ENCODE measurements at places on chromosomes 6 and 20.

DNA sequence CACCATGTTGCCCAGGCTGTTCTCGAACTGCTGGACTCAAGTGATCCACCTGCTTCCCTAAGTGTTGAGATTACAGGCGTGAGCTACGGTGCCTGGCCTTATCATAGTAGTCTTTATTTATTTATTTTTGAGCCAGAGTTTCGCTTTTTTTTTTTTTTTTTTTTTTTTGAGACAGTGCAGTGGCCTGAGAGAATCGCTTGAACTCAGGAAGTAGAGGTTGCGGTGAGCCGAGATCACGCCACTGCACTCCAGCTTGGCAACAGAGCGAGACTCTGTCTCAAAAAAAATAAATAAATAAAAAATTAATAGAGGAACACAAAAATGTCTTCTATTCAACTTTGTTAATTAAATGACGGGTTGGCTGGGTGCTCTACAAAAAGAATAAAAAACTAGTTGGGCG, 12.9 kb downstream of the MAPRE1 start:
- DNase-seq: no peak

- DNase-seq: no peak
These were observed 542 bp upstream of the AFG1L start for GRCh38 chr6:108294297-108294726.

DNA sequence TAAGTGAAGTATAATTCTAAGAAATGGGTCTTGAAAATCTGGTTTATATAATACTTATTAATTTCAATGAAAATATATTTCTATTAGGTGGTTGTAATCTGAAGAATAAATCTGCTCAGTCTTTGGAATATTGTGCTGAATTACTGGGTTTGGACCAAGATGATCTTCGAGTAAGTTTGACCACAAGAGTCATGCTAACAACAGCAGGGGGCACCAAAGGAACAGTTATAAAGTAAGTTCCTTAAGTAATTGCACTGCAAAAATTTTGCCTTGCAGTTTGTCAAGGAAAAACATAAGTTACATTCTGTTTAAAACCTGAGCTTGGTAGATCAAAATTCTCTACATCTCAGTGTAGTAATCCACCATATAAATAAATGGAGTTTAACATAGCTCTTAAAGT, 106.0 kb downstream of the MYO6 start:
- DNase-seq: peak; percentile 63

GRCh38 chr6:26494117-26494516, 6.0 kb upstream of the BTN1A1 start:
- DNase-seq: no peak

GRCh38 chr6:44333942-44334341, 8.5 kb upstream of the SPATS1 start:
- DNase-seq: no peak

DNA sequence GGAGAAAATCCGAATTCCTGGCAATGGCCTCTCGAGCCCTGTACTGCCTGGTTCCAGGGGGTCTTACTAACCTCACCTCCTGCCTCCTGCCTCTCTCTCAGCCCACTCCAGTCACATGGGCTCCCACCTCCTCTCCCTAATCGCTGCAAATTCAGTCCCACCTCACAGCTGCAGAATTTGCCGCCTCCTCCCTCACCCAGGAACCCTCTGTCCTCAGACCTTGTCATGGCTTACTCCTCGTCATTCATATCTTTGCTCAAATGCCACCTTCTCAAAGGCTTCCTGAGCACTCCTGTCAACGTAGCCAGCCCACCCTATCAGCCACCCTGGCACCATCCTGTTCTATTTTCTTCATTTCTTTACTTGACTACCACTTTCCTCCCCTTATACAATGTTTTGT, 89.0 kb downstream of the SLC2A10 start:
- DNase-seq: no peak

DNA sequence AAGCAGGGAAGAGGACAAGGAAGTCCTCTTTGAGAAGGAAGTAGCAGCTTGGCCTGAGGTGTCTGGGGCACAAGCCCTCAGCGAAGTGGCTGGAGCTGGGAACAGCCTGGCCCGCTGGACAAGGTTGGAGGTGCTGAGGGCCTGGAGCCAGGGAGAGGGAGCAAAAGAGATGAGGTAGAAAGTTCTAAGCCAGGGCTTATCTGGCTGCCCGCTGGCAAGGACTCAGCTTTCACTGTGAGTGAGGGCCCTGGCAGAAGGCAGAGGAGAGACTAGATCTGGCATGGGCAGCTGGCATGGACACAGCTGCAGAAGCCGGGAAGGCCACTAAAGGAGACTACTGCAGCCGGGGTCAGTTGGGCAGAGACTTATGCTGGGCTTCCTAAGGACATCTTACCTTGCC, 21.8 kb upstream of the PCMTD2 start:
- no peak for DNase-seq

- no peak for DNase-seq
These were observed 30.1 kb upstream of the MAFB start for GRCh38 chr20:40718982-40719729.

DNA sequence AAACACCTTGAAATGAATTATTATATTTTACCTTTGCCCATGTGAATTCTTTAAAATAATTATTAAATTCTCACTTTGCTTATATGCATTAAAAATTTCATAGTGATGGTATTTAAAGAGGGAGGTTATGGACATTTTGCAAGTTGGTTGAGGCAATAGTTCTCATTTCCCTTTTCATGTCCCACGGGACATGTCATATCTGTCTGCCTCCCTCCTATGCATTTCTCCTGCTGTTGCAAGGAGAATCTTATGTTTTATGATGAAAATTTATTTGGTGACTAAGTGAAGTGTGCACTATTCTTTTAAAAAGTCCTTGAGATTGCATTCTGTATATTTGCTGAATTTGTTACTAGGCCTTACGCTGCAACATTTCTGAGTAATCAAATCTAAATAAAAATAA, 67.2 kb downstream of the UTRN start:
- no peak for DNase-seq

GRCh38 chr6:72657407-72658197, 35.7 kb downstream of the KCNQ5 start:
- peak; percentile 62 for DNase-seq

DNA sequence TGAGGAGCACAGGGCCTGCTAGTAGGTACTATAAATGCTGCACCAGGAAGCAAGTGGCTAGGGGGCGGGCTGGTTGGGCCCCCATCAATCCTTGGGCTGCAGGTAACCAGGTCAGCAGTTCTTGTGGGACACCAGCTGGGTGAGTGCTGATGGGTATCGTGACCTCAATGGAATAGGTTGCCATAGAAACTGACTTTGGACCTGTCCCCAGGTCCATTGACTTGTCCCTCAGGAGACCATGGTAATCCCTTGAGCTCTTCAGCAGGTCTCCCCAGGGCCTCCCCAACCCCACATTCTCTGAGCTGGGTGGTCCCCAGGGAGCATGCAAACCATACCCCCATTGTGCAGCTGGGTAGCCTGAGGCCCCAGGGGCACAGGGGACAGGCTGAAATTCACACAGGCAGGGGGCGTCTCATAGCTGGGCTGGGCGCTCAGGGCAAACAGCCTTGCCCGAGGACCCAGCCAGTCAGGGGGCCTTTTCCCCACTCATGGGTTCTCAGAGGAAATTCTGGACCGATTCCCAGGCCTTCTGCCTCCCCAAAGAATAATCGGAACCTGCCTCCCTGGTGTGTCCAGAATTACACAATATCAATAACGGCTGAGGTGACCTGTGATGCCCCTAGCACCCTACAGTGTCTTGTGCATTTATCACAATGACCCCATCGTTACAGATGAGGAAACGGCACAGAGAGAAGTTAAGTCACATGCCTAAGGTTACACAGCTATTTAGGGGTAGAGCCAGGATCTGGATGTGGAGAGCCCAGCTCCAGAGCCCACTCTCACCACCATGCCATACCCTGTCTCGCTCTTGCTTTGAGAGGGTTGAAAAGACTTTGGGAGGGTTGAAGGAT, 35.9 kb downstream of the SRC start:
- no peak for DNase-seq

DNA sequence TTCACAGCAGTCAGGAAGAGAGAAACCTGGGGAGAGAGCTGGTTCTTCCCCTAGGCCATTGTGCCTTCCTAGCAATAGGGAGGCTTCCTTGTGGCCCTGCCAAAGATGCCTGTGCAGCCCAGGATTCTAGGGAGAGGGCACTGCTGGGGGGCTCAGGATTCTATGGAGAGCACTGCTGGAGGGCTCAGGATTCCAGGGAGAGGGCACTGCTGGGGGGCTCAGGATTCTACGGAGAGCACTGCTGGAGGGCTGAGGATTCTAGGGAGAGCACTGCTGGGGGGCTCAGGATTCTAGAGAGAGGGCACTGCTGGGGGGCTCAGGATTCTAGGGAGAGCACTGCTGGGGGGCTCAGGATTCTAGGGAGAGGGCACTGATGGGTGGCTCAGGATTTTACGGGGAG, 25.8 kb downstream of the EDN3 start:
- no peak for DNase-seq

DNA sequence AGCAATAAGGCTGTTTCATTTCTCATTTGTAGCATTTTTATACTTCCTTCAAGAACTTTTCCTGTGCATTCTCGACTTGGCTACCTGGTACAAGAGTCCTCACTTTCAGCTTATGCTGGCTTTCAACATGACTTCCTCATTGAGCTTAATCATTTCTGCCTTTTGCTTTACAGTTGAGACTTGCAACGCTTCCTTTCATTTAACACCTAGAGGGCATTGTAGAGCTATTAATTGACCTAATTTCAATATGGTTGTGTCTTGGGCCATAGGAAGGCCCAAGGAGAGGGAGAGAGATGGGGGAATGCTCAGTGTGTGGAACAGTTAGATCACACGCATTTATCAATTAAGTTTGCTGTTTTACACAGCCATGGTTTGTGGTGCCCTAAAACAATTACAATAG, 37.2 kb downstream of the SLC22A2 start:
- DNase-seq: peak; percentile 11

DNA sequence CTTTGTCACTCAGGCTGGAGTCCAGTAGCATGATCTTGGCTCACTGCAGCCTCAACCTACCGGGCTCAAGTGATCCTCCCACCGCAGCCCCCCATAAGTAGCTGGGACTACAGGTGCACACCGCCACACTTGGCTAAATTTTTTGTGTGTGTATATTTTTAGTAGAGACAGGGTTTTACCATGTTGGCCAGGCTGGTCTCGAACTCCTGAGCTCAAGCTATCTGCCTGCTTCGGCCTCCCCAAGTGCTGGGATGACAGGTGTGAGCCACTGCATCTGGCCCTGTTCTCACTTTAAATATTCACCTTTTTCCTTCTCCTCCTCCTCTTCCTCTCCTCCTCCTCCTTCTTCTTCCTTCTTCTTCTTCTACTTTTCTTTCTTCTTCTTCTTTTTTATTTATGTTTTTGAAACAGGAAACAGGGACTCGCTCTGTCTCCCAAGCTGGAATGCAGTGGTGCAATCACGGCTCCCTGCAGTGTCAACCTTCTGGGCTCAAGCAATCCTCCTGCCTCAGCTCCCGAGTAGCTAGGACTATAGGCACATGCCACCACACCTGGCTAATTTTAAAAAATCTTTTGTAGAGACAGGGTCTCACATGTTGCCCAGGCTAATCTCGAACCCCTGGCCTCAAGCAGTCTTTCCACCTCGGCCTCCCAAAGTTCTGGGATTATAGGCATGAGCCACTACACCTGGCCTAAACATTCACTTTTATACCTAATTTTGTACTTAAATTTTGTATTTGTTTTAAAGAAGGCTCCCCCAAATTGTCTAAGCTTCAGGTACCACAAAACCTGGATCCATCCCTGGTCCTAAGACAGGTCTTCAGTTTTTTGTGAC, 47.2 kb upstream of the NCOA3 start:
- no peak for DNase-seq

- DNase-seq: no peak
These were observed 36.9 kb downstream of the UNC5CL start for GRCh38 chr6:41002168-41002567.

DNA sequence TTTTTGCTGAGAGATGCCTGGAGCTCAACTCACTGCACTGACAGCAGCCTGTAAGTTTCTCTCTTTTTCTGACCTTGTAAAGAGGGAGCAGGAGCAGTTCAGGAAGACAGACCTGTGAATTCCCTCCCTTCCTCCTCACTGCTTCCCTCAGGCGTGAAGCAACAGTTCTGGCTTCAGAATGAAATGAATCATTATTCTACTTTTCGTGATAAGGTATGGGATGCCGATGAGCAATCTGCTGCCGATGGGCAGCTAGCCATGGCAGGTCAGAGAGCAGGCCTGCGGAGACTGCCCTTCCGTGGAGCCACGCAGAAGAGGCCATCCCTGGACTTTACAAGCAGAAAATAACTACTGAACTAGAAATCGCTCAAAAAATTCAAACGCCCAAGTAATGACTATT, 426.5 kb upstream of the RNF217 start:
- DNase-seq: peak; percentile 19

DNA sequence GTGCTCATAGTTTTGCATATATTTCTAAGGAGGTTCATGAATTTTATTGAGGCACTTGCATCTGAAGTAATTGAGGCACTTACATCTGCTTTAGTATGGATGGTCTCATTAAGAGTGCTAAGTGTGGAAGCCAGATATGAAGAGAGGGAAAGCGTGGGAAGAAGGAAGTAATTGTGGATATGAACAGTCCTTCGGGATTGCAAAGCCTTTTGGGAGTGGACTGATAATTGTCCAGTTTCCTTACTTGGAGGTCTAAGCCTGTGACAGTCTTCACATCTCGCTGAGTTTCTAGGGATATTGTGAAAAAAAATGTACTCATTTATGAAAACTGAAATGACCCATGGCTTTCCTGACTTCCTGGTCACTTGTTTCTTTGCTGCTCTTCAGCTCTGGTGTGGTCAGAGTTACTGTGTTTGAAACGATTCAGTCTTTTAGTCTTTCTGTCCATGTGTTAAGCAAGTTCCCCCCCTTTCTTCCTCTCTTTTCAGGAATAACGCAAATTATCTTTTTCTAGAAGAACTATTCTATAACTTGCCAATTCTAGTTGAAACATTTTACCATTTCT, 137.3 kb downstream of the ZFAND3 start:
- no peak for DNase-seq

GRCh38 chr6:7176208-7176607, 68.4 kb downstream of the RREB1 start:
- DNase-seq: no peak

- no peak for DNase-seq
These were observed 1193.4 kb upstream of the MAP3K7 start for GRCh38 chr6:91780270-91780669.

GRCh38 chr6:47083586-47084047, 41.5 kb upstream of the ADGRF1 start:
- peak; percentile 38 for DNase-seq

- no peak for DNase-seq
These were observed 94.1 kb downstream of the SNX5 start for GRCh38 chr20:17874271-17875105.

DNA sequence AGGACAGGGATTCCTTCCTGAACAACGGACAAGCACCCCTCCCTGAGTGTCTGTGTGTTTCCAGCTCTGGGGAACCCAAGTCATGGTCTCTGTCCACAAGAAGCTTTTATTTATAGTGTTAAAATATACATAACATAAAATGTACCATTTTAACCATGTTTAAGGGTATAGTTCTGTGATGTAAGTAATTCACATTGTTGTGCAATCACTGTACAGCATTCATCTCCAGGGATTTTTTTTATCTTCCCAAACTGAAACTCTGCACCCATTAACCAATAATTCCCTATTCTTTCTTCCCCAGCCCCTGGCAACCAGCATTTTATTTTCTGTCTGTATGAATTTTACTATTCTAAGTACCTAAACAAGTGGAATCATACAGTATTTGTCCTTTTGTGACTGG, 84.2 kb downstream of the FOXF2 start:
- no peak for DNase-seq
